Stimulated activated CD4-positive, alpha-beta T cell treated with anti-CD3 and anti-CD28 coated beads, Interleukin-15, amount 100 ng/mL, for 1 hour (primary cell): ENCODE measurements at places on chromosomes 5 and 9.

DNA sequence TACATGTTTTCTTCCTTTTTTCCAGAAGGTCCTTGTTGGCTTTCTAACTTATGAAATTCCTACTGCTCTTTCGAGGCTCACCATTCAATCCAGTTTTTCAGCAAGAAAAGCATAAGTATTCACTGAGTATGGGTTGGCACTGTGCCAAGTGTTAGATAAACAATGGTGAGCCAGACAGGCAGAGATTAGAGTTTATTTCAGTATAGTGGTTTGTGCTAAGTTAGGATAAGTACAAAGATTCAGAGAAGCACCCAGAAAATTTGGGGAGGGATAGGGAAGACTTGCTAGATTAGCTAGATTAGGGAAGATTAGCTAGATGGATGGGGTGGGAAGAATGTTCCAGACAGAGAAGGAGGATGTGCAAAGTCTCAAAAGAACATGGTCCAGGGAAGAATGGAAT, 122.9 kb downstream of the OXCT1 start:
- DNase-seq = no peak

DNA sequence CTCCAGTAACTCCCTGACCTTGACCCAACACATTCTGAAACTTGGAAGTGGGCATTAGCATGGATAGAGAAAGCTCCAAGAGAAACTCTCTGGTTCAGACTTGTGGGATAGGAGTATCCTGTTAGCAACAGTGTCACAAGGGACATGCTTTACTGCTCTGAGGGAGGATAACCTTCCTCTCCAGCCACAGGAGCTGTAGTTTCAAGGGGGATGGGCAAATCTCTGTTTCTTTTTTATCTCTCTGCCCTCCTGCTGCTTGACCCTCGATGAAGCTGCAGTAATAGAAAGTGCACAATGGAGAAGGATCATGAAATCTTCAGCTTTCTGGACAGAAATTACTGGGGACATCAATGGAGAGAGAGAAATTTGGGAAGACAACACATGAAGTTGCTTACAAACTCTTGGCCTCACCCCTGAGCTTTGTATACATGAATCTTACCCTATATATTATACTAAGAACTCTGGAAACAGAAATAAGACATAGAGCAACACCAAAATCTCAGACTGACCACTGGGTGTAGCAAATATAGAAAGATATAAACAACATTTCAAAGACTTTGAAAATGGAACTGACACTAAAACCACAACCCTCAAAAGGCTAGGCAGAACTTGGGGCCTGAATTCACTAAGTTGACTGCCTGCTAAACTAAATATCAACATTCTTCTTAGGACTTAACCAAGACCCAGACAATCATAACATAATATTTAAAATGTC, 471.0 kb upstream of the MEF2C start:
- DNase-seq = no peak

- no peak for DNase-seq
These were observed 87.5 kb upstream of the RANBP3L start for GRCh38 chr5:36389245-36389644.

GRCh38 chr9:137973829-137974416, 96.3 kb downstream of the CACNA1B start:
- DNase-seq = no peak

DNA sequence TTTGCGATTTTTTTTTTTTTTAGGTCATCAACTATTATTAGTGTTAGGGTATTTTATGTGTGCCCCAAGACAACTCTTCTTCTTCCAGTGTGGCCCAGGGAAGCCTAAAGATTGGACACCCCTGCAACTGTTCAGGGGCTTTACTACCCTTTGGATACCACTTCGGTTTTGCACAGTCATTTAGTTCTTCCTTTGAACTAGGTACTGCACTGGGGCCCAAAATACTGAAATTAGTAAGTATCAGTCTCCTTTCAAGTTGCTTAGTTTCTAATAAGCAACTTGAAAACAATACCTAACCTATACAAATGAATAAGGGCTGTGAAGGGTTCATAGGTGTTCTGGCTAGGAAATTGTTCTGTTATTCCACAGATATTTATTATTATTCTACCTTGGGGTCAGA, 45.3 kb downstream of the CWC27 start:
- DNase-seq = no peak

DNA sequence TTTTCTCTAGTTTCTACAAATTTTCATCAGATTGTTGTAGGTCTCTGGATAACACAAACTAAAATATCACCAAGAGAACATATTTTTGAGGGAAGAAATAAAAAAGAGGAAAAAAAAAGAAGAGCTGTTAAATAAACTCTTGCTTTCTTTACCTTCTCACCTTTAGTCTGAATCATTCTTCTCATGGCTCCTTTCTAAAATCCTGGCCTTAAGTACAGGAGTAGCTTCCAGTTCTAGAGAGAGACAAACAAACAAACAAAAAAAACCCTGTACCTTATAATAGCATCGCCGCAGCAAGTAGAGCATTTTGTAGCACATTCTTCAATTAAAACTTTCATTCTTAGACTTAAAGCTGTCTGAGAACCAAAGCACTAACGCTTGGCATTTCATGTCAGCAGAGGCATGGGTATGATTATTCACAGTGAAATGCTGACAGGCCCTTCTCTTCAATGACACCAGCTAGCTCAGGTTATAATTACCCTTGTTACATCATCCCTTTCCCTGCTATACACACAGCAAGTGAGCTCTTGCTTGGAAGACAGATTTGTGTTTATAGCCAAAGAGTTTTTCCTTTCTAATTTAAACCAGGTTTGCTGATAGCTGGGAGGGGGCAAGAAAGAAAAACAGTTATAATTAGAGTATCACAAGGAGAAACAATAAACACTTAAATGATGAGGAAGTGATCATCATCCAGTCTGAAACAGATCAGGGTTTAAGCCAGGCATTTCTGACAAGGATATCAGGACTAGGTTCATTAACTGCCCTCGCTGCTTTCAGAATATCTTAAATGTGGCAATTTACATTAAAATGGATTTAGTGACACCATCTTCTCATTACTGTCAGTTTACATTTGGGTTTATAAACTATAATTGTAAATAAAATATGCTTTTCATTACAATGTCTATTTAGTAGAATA, 510.9 kb upstream of the ZNF608 start:
- DNase-seq = no peak

DNA sequence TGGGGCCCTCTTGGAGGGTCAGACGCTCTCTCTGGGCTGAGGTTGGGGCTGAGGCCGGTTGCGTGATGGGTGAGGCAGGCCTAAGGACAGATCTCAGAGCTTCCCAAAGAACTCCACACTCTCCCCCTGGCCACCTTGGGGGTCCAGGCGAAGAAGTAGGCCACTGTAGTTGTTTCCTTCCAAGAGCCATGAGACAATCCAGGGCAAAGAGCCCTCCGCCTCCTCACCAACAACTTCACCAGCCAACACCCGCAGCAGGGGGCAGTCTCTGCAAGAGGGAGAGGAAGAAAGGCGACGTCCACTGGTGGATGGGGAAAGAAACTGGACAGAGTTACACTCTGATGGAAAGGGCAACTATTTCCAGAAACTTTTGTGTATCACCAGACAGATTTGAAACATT, 10.7 kb downstream of the SLC35A4 start:
- no peak for DNase-seq
